Regular cardiac myocyte (primary cell): ENCODE measurements at places on chromosomes 7 and 10. TPM values are rescaled to one million over a fixed set of nuclear protein-coding genes. Genes with fewer than 3 reads are reported as not detected.

The TMEM140 gene
- 5.0 and 18.6 TPM in 2 replicates for total RNA-seq

The OPN1SW gene
- not detected in 2 replicates for total RNA-seq

The CARD11 gene
- 0.28 and 0.38 TPM in 2 replicates for total RNA-seq

The HPSE2 gene
- not detected in 2 replicates for total RNA-seq
